Activated CD8-positive, alpha-beta memory T cell treated with anti-CD3 and anti-CD28 coated beads for 1 hour (primary cell): ENCODE measurements at places on chromosomes 6 and 20.

- DNase-seq: no peak
These were observed 792.6 kb downstream of the PHF3 start for GRCh38 chr6:64428186-64428585.

- no peak for DNase-seq
These were observed 510.5 kb downstream of the PHF3 start for GRCh38 chr6:64146094-64146493.

GRCh38 chr6:51494342-51494741 lies 593.1 kb downstream of the PKHD1 start:
- DNase-seq: no peak

GRCh38 chr6:162450358-162450757 lies 277.2 kb downstream of the PRKN start:
- no peak for DNase-seq
